ENCODE measurements at places on chromosomes 16 and 17.

DNA sequence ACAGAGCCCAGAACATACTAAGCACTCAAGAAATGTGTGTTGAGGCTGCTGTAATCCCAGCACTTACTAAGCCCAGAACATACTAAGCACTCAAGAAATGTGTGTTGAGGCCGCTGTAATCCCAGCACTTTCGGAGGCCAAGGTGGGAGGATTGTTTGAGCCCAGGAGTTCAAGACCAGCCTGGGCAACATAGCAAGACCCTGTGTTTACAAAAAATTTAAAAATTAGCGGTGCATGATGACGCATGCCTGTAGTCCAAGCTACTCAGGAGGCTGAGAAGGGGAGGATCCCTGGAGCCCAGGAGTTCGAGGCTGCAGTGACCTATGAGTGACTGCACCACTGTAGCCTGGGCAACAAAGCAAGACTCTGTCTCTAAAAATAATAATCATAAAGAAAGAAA, 6.7 kb upstream of the ZDHHC1 start:
- no peak for DNase-seq

DNA sequence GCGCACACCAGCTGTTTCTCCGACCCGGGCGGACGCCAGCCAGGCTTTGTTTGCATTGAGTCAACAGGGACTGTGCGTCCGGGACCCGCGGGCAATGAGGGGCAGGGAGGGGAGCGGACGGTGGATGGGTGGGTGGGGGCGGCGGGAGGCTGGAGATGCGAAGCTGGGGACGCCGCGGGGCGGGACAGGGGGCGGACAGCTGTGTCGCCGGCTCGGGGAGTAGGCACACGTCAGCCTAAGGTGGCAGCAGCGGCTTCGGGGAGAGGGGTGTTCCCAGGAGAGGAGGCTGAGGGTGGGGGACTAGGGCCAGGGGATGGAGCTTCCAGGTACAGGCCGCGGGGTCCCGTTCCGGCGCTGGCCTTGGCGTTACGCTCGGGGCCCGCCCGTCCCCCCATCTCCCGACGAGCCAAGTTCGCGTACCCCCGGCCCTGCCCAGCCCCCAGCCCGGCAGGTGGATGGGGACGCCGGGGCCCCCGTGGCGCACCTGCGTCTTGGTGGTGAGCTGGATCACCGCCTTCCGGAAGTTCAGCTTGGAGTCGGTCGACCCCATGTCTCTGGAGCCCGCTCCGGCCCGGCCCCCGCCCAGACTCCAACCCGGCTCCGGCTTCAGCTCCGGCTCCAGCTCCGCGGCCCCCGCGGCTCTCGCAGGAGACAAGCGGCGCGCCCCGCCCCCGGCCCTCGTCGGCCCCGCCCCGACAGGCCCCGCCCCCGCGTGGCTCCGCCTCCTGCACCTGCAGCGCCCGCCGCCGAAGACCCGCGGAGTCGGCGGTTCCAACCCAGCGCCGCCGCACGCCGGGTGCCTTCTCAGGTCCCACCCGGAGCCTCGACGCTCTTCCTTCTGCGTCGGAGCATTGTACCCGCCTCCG, at the start of gene HID1:
Gene HID1 (minus strand): TSS at position 653 of the 866 bp plus-strand sequence. CDS start 103 bp downstream, at position 550.
- peak; percentile 88 for DNase-seq

- no peak for DNase-seq
These were observed 23.9 kb downstream of the NLRC5 start for GRCh38 chr16:57013229-57013628.

DNA sequence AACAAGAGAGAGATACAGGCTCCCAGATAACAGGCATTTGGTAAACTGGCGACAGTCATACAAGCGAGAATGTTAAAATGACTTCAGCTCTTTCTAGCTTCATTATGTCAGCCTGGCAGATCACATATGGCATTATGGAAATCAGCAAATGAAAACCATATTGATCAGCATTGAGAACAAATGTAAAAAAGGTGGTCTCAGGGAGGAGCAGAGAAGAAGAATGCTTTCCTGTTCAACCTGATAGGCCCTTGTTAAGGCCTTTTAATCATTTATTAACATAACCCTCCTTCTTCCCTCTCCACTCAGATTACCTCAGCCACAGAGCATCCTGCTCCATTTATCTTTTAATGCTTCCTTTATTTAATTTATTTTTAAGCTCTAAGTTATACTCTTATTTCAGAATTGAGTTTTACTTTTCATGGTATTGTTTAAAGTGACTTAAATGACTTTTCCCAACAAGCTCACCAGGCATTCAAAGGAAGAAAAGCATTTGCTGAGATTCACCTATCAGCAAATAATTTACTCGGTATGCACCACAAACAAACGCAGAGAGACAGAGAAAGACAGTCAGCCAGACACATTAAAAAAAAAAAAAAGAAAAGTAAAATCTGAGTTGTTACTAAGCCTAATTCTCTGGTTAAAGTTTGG, 243.9 kb upstream of the TBX2 start:
- no peak for DNase-seq

DNA sequence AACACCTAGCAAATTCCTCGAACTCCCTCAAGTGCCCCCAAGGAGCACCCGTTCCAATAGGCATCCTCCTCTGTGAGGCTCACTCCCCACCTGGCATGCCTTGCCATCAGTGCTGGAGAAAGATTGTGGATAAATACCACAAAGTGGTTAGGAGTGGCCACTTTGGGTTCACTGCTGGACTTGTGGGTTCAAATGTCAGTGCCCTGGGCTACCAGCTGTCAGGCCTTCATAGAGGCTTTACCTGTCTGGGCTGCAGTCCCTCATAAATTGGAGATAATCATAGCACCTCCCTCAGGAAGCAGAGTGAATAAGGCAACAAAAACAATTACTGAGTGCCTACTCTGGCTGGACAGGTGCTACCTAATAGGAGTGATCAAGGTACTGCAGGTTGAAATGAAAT, 1.5 kb upstream of the SYT17 start:
- DNase-seq, result no peak

DNA sequence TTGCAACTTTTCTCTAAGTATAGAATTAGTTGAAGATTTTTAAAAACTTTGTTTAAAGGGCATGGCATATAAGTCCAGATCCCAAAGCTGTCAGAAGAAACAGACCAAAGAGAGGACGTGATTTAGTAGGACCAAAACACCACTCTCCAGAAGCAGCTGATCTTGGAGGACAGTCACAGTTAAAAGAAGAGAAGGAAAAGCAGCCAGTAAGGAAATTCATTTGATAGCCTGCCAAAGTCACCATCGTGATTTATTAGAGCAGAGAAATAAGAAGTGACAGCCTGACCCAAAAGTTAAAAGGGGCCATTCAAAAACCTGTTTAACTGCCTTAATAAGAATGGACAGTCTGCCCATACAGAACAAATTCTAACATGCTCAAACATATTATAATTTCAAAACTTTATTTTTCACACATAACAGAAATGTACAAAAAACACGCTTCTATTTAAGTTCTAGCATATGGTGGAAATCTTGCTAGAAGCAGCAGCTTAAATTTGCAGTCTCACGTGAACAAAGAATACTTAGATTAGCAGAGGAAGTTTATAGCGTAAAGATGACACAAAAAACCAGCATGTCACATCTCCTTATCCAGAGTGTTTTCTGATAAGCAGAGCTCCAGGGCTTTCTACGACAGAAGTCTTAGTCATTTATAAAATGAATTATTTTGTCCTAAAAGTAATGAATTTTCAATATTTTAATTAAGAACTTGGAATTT, 37.2 kb downstream of the TXNDC11 start:
- no peak for DNase-seq

DNA sequence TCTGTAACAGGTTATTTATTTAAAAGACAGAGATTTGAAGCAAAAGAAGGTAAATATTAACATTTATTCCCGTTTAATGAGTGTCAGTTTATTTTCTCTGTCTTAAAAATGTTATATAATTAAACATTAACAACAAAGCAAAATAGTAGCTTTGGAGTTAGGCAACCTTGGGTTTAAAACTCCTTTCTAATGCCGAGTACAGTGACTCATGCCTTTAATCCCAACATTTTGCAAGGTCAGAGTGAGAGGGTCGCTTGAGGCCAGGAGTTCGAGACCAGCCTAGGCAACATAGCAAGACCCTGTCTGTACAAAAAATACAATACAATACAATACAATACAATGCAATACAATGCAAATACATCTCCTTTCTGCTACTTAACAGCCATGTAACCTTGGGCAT, 128.7 kb downstream of the CHD9 start:
- no peak for DNase-seq

DNA sequence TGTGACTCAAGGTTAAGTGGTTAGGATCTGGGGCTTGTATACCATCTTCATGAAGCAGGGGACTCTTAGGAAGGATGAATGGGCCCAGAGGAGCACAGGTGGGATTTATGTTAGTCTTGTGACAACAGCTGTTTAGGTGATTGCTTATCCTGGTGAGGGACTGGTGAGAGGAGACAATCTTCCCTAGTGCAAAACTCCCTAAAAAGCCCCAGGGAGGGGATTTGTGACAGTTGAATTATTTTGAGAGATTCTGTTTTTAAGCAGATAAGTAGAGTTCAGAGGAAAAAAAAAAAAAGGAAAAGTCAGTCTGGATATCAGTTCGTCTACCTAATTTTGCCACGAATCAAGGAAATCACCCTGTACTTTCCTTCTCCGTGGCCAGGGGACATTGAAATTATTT, 35.1 kb upstream of the SEC14L1 start:
- no peak for DNase-seq

DNA sequence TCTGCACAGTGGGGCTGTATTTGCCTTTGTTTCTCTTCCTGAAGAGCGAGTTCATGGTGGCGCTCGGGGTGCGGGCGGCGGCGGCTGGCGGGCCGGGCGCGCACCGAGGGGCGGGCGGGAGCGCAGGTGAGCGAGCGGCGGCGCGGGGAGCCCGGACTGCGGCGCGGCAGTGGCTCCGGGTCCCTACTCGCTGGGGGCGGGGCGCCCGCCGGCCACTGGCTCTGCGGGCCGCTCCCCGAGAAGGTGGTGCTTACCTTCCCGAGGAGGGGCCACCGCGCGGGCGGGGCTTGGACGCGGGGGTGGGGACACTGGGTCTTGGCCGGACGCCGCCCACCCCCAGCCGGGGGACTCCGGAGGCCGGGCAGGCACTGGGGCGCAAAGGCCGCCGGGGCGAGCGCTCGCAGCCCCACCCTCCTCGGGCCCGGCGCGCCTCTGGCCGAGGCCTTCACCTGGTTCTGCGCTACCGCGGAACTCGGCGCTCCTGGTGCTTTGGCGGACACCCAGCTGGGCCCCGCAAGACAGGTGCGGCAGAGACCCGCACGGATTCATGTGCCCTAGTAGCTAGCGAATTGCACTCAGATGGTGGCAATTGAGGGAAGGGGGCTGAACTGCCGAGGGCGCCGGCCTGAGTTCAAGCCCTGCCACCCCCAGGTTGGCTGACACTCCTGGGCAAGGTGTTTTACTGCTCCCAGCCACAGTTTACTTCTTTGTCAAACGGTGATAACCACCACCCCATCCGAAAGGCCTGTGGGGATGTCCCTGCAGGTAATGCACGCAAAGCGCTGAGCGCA, at the start of gene PPL:
Gene PPL (minus strand): TSS at position 158 of the 791 bp plus-strand sequence. CDS start 103 bp downstream, at position 55.
- peak; percentile 39 for DNase-seq

DNA sequence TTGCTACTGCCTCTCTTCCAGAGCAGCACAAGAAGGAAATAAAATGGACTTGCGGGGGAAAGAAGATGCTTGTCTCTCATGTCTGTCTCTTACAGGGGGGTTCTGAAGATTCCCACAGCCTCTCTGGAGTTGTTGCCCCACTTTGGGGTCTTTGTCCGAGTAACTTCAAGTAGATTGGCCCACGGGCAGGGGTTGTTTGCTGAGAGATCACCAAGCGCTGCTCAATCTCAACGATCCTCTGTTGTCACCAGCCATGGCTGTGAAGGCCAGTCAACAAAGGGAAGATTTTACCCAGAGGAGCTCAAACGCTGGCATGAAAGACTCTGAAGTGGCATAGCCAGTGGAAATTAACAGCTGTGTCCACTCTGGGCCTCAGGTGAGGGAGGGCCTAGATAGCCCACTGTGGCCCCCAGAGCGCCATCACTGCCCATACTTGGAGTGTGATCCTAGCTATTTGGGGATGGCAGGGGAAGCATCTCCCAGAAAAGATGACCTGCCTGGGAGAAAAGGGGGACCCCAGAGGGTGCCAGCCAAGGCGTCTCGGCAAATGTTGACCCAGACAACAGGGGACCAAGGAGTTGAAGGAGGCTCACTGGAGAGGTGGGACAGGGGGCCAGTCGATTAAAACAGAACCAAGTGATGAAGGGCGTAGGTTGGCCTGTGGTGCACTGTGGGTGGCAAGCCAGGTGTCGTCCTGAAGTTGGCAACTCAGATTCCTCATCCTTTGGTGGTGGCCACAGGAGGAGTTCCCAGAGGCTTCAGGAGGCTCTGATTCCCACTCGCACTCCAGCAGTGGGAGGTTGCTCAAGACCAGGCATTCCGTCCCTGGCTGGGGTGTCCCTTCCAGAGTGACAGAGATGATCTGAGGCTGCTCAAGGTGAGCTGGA, 28.0 kb downstream of the SLC13A5 start:
- DNase-seq, result no peak

DNA sequence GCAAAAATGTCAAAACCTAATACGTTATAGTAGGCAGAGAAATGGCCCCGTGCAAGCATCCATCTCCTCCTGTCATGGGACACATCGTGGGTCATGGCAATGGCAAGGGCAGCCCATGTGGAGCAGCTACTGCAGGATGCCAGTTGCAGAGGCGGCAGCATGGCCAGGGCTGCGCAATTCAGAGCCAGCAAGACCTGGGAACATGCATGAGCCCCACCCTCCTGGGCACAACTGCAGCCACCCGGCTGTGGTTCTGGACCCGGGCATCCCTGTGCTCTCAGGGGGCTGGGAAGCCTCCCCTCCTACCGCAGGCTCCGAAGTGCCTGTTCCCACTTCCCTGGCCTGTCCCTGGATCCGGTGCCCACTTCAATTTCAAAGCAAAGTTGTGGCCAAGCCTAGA, 203.6 kb downstream of the CPPED1 start:
- DNase-seq, result no peak

GRCh38 chr16:26816266-26816665, 250.5 kb upstream of the C16orf82 start:
- no peak for DNase-seq

GRCh38 chr17:77473615-77474226, 333.0 kb downstream of the SEC14L1 start:
- no peak for DNase-seq

GRCh38 chr17:7261379-7262191, 693 bp downstream of the CLDN7 start:
- DNase-seq, result peak; percentile 36

DNA sequence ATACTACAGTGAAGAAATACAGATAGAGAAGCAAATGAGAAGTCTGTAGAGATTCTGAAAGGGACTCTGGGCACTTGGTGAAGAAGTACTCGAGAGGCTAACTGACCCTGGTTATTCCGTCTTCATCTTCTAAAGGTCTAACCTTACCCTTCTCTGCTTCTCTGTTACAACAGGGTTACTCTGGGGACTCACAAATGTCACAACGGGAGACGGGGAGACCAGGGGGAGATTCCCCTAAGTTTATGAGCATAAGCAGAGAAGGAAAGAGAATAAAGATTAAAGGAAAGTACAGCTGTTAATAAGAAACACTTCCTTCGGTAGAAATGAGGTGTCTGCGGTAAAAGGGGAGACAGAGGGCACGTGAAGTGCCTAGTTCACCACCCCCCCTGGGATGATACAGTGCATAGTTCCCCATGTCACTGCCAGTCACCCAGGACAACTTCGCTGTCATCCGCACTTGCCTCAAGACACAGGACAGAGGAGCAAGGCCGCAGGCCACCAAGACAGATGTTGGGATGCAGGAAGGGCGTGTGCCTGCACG, 75.2 kb upstream of the TRAP1 start:
- no peak for DNase-seq
